ENCODE measurements at places on chromosomes 13 and 19.
A peak's percentile ranks its signal among the peaks of the same experiment; 100 is the strongest.

GRCh38 chr13:80048030-80048429, 292.9 kb downstream of the SPRY2 start:
- DNase-seq: no peak

GRCh38 chr13:74794582-74794981, 660.4 kb upstream of the KLF12 start:
- DNase-seq: peak; percentile 9

GRCh38 chr19:52786078-52786463, 520 bp downstream of the ZNF600 start:
- no peak for DNase-seq

GRCh38 chr13:84297251-84297650, 415.0 kb upstream of the SLITRK1 start:
- DNase-seq: no peak

- DNase-seq: peak; percentile 88
These were observed 284.2 kb upstream of the DACH1 start for GRCh38 chr13:72151241-72151640.

GRCh38 chr13:73261739-73262216, 203.0 kb downstream of the KLF5 start:
- DNase-seq: peak; percentile 20

GRCh38 chr19:35498984-35499527, 8.8 kb upstream of the KRTDAP start:
- DNase-seq: no peak

DNA sequence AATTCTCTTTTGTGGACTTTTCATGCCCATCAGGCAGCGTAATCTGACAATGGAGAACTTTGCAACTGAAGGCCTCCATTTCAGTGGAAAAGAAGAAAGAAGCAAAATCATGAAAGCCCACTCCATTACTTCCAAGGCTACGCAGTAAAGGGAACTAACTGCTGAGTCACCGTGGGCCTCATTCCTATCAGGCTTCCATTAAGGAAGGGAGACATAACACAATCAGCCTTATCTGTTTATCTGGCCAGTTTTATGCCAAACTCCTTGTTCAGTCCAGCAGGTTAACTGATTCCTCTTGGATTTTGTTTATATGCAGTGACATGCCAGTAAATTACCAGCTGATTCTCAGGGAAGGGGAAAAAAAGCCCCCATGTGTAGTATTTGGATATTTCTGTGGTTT, 56.8 kb upstream of the KATNAL1 start:
- DNase-seq: no peak

DNA sequence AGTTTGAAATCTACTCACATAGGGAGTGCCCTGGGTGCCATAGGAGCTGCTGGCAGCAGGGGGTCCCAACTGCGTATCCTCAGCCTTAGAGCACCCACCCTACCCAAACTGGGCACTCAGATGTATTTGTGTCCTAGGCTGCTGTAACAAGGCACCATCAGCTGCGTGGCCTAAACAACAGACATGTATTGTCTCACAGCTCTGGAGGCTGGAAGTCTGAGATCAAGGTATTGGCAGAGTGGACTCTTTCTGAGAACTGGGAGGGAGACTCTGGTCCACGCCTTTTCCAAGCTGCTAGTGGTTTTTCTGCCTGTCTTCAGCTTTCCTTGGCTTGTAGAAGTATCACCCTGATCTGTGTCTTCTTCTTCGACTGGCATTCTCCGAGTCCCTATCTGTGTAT, 83.6 kb downstream of the FGF14 start:
- DNase-seq: no peak

DNA sequence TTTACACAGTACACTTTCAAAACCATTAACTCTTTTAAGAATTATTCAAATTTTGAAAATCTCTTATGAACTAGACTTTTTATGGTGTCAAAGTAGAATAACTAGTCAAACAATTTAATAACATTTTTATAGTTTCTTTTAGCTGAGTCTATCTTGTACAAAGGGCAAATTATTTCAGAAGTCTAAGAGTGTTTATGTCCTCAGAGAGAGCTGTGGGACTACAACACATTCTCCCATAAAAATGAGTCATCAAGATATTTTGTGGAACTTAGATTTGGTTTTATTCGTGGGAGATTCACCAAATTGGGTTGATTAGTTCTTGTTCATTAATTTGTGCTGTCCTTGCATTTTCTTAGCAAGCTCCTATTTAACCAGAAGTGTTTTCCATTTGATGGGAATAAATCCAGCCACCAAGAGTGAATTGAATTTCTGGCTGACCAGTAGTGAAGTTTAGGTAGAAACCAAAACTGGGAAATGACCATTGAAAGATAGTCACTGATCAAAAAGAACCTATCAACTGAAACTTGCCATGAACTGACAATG, 291.0 kb downstream of the DLEU7 start:
- DNase-seq: no peak

DNA sequence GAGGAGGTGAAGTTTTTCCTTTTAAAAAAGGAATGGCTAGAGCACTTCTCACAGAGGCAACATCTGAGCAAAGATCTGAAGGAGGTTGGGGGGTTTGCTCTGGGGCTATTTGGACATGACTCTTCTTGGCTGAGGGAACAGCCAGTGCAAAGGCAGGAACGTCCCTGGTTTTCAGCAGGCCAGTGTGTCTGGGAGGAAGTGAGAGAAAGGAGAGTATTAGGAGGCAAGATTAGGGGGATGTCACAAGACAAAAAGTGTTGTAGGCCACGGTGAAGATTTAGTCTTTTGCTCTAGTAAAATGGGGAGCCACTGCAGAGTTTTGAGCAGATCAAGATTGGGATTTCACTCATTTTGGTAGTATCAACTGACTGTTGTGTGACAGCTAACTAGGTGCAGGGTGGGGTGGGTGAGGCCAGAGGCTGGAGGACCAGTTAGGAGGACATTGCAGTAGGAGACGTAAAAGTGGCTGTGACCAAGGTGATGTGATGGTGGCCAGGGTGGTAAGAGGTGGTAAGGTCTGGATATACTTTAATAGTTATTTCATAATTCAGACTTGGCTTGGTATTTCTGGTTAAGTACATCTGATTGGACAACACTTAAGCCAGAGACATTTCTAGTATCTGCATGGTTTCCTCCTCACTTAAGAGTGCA, 40.6 kb downstream of the WDFY2 start:
- no peak for DNase-seq

DNA sequence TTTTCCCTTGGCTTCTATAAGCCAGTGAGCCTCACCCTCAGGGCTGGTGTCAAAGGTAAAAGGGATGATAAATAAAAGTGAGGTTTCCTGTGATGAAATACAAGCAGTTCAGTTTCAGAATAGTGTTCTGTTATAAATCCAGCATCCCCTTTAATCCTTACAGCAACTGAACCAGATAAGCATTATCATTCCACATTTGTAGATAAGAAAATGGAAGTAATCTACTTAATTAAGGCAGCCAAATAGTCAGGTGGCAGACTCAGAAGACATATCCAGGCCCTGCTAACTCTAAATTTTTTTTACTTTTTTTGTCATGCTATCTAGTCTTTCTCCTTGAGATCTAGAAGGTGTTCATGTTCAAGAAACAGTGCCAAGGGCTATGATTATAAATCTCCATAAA, 99.4 kb upstream of the SOX21 start:
- no peak for DNase-seq

DNA sequence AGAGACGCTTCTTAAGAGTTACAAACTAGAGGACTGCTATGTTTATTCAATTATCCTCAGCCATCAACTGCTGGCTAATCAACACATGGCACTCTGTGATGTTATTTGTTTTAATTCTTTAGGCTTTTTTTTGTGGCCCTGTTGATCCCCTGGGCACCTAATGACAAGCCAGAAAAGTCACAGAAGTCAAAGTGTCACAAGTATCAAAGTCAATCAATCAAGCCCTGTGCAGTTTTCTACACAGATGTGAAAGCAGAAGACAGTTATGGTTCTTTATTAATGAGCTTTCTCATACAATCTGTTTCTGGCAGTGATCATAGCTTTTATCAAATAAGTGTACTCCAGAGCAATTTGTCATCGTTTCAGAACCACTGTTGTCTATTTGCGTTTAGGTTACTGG, 34.3 kb downstream of the MYO16 start:
- DNase-seq: no peak

Data from AG10803 (cell line).